Stimulated activated CD4-positive, alpha-beta T cell treated with anti-CD3 and anti-CD28 coated beads, Interleukin-4, amount 100 ng/mL, for 48 hours (primary cell): ENCODE measurements at places on chromosomes 16 and 17.

DNA sequence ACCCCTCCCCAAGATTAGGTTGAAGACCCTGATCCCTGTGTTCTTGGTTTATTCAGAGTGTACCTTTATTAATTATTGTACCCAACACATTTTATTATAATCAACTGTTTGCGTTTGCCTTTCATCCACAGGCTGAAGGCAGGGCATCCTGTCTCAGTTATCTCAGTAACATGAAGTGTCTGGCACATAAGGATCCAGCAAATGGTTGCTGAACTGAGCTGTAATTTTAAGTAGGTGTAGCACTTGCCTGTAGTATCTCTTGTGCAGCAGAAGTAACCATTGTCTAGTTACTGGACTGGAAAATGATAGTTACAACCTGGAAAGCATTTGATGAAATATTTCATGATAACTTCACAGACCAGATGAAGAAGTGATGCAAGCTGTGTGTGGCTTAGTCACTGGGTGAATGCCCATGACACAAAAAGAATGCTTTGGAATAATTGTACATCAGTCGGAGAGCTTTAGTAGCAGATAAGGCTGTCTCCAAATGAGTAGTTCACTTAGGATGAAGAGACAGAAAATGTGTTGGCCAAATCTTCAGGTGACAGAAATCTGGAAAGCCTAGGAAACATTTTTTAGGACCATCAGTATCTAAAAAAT, 56.6 kb downstream of the ESRP2 start:
- DNase-seq: no peak

- DNase-seq: no peak
Observed at GRCh38 chr17:4453812-4454591, 20.3 kb downstream of the SPNS3 start.

DNA sequence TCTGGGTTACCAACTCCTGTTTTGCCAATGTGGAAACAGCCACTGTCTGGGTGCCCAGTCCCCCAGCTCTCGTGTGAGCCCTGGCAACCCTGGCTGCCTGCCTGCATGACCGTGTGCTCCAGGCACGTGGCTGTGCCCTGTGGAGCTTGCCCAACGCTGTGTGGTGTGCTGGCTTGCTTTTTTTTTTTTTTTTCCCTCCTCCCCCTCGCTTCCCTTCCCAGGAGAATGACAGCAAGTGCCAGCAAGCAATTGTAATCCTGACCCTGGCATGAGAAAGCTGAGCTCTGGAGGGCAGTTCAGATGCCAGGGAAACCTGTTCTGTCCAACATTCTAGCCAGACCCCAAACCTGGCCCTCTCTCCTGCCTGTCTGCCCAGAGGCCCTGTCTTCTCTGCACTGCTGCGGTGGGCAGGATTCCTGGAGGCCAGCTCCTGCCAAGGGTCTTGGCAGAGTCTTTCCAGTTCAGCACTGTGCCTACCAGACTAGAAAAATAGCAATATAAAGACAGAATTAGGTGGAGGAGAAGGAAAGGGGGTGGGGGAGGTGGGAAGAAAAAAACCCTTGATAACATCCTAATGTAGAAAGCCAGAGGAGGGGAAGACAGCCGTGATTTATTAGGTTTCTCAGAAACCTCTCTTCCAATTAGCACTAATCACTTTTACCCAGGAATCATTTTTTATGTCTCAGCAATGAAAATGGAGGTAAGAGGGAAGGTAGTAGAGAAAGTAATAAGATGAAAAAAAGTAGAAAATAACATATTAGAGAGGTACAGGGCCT, 9.0 kb downstream of the HLF start:
- no peak for DNase-seq

GRCh38 chr16:24626256-24626655, 86.9 kb downstream of the RBBP6 start:
- DNase-seq: no peak

GRCh38 chr16:77406680-77407079, 28.2 kb downstream of the ADAMTS18 start:
- DNase-seq: no peak

GRCh38 chr16:15757077-15757386, 99.8 kb downstream of the MYH11 start:
- no peak for DNase-seq

- DNase-seq: no peak
Observed at GRCh38 chr17:14359163-14360020, 58.5 kb downstream of the HS3ST3B1 start.

DNA sequence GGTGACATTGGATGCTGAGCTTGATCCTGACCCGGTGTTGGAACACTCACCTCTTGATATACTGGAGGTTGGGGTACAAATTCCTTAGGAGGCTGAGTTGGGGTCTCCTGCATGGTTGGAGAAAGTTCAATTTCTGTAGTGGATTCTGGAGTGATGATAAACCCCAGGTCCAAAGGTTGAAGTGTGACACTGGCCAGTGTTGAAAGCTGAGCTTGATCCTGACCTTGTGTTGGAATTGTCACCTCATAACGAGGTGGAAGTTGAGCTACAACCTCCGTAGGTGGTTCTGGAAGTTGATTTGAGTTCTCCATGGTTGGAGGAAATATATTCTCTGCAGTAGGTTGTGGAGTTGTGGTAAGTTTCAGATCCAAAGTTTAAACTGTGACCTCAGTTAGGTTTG, 21.2 kb downstream of the RDM1 start:
- no peak for DNase-seq

GRCh38 chr17:83091257-83092141, 12.1 kb downstream of the METRNL start:
- DNase-seq: no peak

DNA sequence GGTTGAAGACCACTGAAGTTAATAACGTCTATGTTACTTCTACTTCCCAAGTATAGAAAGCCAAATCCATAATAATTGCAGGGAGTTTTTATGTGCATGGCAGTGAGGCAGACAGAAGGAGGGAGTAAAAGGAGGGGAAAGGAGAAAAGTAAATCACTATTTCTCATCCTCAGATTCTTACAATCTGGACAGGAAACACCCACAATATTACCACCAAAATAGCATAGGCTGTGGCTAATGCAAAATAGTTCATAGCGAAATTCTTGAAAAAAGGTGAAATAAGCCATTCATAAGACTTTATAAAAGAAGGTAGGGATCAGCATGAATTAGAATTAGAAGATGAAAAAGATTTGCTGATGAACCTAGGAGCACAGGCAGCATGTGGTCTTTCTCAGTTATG, 128.1 kb downstream of the KCNJ2 start:
- DNase-seq: no peak

- no peak for DNase-seq
Observed at GRCh38 chr16:65229191-65229662, 107.4 kb upstream of the CDH11 start.

DNA sequence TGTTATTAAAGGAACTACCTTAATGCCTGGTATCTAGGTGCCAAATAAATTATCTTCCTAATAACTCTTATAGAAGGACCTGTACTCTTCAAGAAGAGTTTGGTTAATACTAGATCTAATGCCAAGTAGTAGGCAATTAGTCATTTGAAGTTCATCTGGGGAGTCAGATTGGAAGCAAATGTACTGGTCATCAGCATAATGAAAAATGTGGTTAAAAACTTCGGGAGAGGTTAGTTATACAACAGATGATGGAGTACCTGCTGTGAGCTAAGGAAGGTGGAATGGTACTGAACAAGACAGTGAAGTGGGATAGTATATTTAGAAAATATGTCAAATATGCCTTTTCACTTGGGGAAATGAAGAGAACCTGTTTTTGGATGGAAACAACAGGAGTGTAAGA, 49.2 kb downstream of the TNRC6A start:
- DNase-seq: no peak

DNA sequence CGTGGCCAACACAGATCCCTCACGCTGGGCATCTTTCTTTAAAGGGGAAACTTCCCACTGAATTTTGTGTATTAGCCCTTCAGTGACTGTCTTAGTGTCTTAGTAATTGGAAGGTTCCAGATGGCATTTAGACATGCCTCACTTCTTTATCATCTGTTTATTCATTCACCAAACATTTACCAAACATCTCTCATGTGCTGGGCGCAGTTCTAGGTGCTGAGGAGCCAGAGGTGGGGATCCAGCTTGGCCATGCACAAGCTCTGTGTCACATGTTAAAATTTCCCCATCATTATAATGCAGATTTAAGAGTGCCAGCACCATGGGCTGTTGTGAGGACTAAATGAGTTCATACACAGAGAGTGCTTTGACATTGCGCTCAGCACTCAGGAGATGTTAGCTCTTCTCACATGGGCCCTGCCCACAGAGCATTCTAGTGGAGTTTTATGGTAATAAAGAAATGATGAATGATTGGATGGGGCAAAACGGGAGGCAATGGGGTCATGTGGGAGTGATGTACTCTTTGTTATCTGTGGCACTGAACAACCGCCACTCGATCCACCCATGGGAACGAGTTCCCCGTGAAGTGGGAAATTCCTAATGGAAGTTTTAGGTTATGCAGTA, 119.7 kb downstream of the SNX29 start:
- DNase-seq: no peak

- DNase-seq: no peak
Observed at GRCh38 chr16:83779886-83780285, 27.9 kb upstream of the HSBP1 start.

DNA sequence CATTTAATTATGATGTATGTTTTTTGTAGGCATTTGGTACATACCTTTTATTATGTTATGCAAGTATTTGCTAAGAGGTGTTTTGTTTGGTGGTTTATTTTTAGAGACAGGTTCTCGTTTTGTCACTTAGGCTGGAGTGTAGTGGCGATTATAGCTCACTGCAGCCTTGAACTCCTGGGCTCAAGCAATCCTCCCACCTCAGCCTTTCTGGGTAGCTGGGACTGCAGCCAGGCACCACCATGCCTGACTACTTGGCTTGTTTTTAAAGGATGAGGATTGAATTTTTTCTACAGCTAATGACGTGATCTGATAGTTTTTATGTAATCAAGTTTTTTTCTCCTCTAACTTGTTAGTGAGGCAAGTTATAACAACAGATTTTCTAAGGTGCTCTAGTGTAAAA, 199.6 kb downstream of the SPECC1 start:
- no peak for DNase-seq

GRCh38 chr17:6567528-6568183, 11.3 kb upstream of the PITPNM3 start:
- DNase-seq: no peak

DNA sequence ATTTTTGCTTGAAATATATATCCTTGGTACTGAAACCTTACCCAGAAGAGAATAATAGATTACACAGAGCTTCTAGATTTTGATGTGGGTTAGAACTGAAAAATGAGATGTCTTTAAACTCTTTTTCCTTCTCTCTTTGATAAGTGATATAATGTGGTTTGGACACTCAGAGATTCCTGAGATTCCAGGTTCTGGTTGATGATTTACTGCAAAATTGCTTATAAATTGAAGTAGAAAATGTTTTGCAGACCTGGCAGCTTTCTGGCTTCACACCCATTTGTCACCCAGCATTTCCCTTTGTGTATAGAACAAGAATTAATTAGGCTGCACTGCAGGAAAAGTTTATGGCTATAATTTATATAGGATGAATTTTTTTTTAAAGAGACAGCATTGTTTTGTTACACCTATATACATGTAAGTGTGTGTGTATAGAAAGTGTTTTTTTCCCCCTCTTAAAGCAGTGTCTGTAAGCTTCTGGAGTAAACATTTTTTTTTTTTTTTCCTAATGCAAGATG, 23.5 kb downstream of the AATF start:
- DNase-seq: no peak

DNA sequence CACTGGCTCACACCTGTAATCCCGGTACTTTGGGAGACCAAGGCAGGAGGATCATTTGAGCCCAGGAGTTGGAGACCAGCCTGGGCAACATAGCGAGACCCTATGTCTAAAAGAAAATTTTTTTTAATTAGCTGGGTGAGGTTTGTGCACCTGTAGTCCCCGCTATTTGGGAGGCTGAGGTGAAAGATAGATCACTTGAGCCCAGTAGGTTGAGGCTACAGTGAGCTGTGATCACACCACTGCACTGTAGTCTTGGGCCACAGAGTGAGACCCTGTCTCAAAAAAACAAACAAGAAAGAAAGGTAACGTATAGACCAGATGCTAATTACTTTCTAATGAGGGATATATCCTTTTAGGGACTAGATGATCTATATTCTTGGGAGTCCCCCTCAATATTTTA, 8.1 kb downstream of the NOL11 start:
- no peak for DNase-seq

GRCh38 chr17:58531661-58532554, 17.5 kb upstream of the MTMR4 start:
- no peak for DNase-seq

GRCh38 chr17:31568539-31568938, 177.1 kb downstream of the RAB11FIP4 start:
- no peak for DNase-seq

DNA sequence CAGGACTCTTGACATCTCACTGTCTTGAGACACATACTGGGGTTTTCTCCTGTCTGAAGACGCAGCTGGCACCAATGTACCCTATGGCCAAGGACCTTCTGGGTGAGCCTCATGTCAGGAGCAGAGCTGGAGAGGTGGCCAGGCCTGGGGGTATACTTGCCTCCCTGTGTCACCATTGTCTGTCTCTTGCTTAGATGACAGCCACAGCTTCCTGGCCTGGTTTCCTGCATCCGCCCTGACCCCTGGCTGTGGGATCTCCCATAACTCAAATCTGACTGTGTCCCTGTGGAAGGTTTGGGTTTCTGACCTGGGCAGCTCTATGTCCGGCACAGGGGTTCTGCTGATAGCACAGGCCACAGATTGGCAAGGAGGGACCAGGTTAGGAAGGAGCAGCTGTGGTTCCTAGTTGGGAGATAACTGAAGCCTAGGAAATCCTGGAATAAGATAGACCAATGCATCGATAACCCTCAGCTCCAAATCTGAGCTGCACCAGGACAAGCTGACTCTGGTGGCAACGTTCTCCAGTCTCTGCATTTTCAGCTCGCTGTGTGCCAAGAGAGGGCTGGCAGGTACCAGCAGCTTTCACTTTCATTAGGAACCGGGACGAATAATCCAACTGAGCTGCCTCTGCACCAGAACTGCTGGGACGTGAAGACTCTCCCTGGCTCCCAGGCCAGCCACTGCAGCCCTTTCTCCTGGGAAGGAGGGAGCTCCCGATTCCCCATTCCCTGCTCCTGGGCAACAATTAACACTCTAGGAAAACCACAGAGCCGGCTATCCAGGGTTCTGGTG, 5.0 kb downstream of the DEXI start:
- no peak for DNase-seq

DNA sequence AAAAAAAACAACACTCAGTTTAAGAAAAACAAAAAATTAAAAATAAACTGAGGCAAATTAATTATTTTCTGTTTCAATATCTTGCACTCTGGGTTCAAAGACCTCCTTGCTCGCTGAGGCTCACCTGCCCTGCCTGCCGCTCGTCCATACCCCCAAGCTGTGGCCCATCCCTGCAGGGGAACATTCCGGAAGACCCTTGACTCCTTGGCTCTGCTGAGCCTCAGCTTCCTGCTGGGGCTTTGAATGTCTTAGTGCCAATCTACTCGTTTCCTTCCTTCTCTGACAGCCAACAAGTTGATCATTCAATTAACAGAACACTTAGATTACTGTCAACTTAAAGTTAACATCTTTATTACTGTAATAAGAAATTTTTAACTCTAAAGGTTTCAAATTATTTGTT, 24.3 kb downstream of the G6PC1 start:
- no peak for DNase-seq
